ENCODE measurements at places on chromosomes 3 and 15.

- no peak for DNase-seq
These were observed 135.3 kb upstream of the ABHD17C start for GRCh38 chr15:80559761-80560160.

- DNase-seq = no peak
These were observed 11.2 kb downstream of the ANP32A start for GRCh38 chr15:68809517-68809916.

GRCh38 chr3:48429317-48429959 is 448 bp downstream of the PLXNB1 start:
- no peak for DNase-seq

- DNase-seq = no peak
These were observed 82.1 kb downstream of the SEC22A start for GRCh38 chr3:123283657-123284398.

DNA sequence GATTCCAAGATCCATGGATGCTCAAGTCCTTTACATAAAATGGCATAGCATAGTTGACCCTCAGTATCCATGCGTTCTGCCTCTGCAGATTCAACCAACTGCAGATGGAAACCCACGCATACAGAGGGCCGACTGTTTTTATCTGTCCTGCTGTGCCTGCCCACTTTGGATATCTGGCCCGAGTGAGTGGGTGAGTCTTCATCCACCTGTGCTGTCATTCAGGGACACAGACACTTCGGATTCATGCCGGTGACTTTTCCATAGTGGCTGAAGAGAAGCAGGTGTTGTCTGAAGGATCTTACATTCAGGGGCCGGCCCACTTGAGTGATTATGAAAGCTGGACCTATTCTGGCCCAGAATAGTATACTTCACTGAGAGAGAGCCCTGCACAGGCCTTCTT is 85.1 kb downstream of the RYR3 start:
- DNase-seq = no peak

GRCh38 chr15:29089731-29090616 is 179.6 kb downstream of the NSMCE3 start:
- DNase-seq = no peak

GRCh38 chr15:96947296-96948229 is 617.1 kb downstream of the NR2F2 start:
- DNase-seq = peak; percentile 28

GRCh38 chr3:148162132-148162531 is 535.6 kb upstream of the AGTR1 start:
- DNase-seq = no peak

GRCh38 chr3:173789530-173790162 is 392.1 kb downstream of the NLGN1 start:
- DNase-seq = no peak

DNA sequence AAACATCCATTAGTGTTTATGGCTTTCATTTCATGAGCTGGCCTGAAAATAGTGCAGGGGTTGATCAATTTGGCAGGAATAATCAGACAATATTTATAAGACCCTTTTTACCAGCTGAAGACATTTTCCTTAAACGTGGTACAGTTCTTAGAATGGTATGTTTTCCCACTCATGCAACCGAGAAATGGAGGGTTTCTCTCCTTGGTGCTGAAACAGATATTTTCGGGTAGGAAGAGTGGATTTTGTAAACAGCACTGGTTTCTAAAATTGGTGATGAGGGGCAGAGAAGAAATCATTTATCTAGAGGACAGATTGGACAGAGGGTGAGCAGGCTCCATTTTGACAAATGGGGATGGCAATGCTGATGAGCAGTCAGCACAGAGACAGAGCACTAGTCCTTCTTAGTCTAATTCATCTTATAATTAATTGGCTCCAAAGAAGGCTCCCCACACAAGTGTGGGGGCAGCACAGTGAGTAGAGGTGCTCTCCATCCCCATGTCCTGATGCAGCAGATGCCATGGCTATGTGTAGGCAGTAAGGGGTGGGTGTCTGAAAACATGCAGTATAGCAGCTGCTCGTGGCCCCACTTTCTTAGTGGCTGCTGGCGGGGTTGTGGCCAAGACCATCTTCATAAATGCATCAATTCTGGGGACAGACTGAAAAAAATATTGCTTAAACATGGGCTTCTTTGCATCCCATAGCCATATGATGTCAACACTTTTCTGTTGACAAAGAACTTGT is 18.1 kb upstream of the SLC7A14 start:
- DNase-seq = no peak

DNA sequence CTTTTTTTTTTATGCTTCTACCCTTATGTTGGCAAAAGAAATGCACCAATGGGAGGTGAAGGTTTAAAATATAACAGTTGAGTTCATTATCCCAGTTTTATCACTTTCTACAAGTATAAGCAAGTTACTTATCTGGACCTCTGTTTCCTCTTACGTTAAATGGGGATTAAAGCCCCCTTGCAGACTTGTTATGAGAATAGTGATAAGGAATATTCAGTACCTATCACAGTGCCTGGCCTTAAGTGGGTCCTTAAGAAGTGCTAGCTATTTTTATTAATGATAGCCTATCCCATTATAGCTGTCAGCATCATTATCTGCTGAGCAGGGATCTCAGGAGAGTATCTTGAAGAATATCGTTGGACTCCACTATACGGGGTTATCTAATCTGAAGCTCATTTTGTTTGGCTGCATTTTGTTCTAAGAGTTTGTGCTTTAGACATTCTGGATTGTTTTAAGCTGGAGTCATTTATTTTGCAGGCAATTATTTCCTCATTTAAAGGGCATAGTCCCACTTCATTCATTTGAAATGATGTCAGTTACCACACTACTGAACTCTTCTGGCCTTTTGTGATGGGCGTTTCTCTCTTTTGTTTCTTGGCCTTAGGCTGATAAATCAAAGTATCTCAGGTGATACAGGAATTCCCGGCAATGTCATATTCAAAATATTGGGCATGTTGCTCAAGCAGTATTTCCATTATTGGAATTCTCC is 28.8 kb downstream of the RAB8B start:
- DNase-seq = no peak

DNA sequence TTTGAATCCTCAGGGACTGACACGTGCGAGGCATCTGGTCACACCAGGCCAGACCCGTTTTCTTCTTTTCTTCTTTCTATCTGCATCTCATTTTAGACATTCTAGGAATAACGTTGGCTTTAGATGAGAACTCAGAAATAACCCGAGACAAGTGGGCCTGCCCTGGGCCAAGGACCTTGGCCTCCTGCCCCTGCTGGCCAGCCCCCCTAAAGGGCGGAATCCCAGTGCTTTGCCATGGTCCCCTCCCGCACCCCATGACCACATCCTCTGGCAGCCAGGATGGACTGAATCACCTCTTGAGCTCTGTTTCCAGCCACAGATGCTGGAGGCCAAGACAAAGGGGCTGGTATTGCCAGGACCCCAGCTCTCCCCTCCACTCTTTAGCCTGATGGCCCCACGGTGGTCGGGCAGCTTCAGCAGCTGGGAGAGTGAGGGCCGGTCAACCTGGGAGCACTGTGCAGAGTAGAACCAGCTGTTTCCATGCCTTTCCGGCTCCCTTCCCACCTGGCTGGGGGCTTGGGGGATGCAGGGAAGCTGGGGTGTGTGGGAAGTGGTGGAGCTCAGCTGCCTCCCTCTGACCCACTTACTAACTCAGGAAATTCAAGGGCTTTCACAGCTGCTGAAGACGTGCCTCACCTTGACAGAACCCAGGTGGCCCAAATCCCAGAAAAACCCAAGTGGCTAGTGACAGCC is 190.9 kb downstream of the FAM43A start:
- DNase-seq = no peak

- peak; percentile 85 for DNase-seq
These were observed 67.8 kb downstream of the FMN1 start for GRCh38 chr15:33126559-33127290.

- no peak for DNase-seq
These were observed 1.9 kb downstream of the AEN start for GRCh38 chr15:88623061-88623460.
